ENCODE measurements at places on chromosomes 6 and 20.

DNA sequence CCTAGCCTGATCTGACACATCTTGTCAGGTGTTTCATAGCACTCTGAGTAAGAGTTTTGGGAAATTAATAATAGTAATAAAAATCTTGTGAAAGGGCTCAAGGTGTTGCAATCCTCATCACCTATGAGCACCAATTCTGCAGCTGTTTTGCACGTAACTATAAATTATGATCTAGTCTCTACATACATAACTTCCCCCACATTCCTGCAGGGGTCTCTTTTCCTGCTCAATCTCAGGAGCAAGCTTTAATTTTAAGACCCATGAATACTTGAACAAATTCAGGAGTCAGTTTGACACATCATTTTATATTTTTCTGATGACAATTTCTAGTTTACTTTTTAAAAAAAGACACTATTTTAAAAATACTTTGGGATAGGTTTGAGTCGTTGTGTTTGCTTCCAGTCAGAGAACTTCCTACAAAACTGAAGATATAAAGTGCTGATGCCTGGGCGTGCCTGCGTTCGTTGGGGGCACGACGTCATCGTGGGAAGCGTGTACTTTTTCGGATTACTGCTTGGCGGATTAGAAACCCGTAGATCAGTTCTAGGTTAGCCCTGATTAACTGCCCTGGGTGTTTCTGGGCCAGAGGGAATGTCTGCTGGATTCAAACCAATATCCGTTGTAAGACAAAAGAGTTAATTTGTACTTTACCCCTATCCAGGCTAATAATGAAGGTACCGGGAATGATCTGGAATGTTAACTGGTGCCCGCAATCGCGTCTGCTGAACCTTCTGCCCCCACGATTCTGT is 1.0 kb upstream of the E2F3 start:
- peak; percentile 47 for DNase-seq

DNA sequence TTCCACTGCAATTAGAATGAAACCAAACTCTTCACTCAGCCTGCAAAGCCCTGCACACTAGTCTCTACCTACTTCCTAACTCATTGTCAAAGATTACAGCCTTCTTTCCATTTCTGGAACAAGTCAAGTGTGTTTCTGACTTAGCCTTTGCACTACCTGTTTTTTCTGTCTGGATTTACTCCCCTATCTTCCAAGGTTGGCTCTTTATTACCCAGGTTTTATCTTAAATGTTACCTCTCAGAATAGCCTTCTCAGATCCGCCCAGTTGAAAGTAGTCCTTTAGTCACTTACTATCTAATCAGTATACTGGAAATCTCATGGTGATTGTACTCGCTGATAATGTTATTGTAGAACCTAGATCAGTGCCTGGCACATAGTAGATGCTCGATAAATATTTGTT is 42.7 kb downstream of the TBPL1 start:
- DNase-seq: no peak

GRCh38 chr20:20463933-20464374 is 96.0 kb downstream of the INSM1 start:
- DNase-seq: no peak

DNA sequence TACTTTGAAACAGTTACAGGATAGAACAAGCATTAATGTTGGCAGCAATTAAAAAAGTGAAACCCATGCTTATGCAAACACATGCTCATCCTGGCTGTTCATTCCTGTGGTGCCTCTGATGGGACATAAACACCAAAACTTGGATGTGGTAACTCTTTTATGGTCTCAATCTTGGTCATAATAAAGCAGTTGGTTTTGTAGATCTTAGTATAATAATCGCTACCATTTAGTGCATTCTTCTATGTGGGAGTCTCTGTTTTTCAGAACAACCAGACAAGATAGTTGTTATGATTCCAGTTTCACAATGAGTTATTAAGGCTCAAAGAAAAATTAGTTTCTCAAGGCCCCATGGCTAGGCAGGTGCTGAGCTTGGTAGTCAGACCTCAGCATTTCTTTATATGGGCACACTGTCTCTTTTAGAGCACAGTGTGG is 184.0 kb downstream of the UTRN start:
- DNase-seq: no peak

- no peak for DNase-seq
These were observed 48.0 kb upstream of the DST start for GRCh38 chr6:56690519-56691285.

DNA sequence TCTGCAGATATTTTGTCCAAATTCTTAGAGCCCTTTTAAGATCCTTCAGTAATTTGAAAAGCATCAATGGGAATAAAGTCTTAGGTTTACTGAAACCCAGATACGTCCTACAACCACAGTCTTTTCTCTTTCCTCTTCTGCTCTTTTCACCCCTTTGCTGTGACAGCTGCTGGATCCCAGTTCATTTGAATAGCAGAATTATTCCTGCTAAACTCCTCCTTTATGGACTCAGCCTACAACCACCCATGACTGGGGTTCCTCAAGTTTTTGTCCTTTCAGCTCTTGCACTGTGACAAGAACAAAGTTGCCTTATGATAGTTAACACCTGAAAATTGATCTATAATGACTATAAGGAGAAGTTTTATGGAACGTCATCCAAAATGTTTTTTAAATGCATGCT is 237.5 kb downstream of the EYA4 start:
- DNase-seq: no peak

GRCh38 chr20:1154691-1155090 is 30.1 kb downstream of the TMEM74B start:
- no peak for DNase-seq

- no peak for DNase-seq
These were observed 3.3 kb downstream of the RMND1 start for GRCh38 chr6:151448623-151449022.

GRCh38 chr6:62614442-62614841 is 328.4 kb upstream of the KHDRBS2 start:
- no peak for DNase-seq

GRCh38 chr6:119243037-119243436 is 106.5 kb downstream of the MAN1A1 start:
- DNase-seq: no peak

GRCh38 chr6:69005199-69005598 is 370.1 kb downstream of the ADGRB3 start:
- DNase-seq: no peak

DNA sequence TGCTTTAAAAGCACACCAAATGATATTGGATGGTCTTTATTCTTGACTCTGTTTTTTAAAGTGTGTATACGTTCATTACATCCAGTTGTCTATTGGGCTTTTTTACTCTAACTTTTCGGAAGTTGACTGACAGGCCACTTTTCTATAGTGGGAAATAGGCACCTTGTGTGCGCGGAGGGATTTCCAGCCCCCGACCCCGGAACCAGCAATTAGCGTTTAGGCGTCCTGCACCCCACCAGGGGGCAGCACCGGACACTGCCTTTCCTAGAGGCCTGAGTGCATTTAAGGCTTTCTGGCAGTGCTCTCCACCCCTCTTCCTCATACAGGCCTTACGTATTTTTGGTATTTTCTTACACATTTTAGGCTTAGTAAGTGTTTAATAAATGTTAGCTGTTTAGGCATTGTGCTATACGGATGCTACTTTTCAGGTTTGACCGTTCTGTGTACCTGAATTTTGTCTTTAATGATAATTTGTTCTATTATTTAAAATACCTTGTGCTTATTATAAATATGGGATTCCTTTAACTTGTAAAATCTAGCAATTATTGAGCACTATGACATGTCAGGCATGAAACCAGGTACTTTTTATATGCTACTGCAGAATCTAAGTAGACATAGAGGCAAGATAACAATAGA is 231.8 kb downstream of the BCKDHB start:
- DNase-seq: peak; percentile 82

DNA sequence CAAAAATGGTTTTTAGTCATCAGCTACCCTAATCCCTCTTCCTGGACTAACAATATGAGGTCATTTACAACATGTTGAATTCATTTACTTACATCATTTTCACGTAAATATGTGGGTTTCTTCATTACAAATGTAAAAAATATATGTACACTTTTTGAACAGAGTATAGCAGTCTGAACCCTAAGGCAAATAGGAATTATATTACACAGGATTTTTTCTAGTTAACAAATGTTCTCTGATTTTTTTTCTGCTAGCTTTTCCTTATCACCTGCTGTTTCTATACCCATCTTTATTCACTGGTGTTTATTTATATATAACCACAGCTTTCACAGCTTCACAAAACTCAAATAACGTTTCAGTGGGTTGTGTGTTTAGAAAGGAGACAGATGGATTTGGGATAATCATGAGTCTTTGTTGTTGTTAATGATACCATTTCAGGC is 21.0 kb upstream of the CD2AP start:
- DNase-seq: no peak

GRCh38 chr6:21873562-21873961 is 280.0 kb downstream of the SOX4 start:
- DNase-seq: no peak

DNA sequence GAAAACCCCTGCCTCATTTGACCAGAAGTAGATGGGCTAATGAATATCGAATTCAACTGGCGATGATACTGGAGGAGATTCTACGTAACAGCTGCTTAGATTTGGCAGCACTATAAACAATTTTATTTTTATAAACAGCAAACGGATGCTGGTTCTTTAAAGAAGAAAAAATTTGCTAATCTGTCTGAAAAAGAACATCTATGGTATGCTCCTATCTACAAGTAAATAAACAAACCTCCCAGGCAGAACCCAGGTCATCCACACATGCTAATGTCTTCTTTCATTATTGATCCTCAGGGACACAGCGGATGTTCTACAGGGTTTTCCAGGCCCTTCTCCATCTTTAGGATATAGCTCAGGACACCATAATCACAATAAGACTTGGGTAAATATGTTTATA is 291.3 kb downstream of the ALDH8A1 start:
- no peak for DNase-seq

DNA sequence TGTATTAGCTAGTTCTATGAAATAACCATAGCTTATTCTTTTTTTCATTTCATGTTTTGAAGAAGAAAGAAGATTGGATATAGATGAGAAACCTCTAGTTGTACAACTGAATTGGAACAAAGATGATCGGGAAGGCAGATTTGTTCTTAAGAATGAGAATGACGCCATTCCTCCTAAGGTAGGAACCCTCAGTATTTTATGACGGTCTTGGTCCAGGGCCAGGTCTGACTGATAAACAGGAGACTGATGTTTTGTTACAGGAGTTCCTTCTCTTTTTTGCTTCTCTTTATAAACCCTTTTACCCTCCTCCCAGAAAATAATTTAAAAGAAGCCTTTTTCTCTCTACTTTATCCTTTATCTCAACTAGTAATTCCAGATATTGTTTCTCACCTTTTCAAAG is 43.6 kb downstream of the AFDN start:
- DNase-seq: no peak

DNA sequence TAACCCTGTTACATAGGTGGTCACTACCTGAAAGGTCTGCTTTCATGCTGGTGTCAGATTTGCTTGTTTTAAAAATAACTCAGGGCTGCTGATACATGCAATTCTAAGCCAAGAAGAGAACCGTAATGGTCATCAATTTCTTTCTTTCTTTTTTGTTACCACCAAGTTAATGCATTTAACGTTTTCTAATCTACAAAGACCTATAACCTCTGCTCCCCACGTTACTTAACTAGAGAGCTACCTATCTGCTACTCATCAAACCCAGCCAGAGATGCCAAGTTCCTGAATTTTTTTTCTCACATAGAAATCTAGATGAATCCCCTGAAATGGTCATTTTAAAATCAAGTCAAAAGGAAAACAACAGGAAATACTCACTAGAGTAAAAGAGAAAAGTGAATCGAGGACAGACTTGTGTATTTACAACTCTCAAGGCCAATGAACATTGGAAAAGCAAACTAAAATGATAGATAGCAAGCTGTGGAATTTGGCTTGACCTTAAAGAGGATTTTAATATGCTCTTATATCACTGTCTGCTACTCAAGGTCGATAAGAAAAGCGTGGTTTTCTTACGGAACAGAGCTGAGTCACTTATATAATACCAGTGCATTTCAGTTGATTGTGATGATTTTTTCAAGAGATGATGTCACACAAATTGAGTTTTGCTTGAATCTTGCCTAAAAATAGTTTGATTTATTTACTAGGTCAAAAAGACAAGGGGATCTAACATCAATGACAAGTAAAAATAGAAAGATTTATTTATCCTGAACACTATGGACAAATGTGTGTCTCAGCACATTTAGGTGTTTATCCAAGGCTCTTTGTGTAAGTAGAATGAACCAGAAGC is 67.9 kb downstream of the SGK1 start:
- no peak for DNase-seq

DNA sequence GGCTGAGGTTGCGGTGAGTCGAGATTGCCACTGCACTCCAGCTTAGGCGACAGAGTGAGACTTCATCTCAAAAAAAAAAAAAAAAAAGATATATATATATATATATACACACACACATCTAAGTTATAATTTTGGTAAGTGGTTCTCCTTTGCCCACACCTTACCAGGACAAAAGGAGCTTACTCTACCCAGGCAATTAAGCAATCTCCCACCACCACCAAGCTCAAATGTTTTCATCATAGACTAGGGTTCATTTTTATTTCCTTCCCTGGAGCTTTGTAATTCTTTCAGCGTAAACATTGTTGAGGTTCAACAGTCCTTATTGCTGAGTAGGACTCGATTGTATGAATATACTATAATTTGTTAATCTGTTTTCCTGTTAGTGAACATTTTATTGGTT is 23.5 kb downstream of the AMD1 start:
- DNase-seq: no peak

DNA sequence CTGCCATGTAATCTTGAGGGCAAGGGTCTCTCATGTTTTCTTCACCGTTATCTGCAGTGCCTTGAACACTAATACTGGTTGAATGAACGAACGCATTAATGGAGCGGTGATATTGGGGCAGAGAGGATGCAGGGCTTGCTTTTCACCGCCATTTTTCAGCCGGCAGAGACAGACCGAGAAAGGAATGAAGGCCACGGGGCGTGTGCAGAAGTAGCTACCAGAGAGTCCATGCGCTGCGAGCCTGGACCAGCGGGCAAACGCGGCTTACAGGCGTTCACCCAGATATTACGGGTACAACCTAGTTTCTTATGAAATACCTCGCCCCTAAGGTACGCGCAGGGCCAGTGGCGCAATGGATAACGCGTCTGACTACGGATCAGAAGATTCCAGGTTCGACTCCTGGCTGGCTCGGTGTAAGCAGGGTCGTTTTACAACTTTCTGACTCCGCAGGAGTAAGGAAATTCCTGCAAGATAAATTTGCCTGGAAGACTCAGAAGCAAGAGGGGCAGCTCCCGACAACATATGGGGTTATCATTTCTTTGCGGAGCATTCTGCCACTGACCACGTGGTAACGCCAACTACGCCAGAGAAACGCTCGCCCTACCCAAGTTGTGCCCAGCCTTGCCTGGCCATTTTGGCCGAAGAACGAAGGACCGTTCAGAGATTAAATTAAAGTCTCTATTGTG is 863 bp upstream of the HMGN4 start:
- peak; percentile 96 for DNase-seq

GRCh38 chr6:73515204-73515655 is 5.6 kb downstream of the EEF1A1 start:
- no peak for DNase-seq

Measured in liver (tissue), 10 donors.